ENCODE measurements at places on chromosomes 6 and 20. TPM values are rescaled to one million over a fixed set of nuclear protein-coding genes. Genes with fewer than 3 reads are reported as not detected.

DNA sequence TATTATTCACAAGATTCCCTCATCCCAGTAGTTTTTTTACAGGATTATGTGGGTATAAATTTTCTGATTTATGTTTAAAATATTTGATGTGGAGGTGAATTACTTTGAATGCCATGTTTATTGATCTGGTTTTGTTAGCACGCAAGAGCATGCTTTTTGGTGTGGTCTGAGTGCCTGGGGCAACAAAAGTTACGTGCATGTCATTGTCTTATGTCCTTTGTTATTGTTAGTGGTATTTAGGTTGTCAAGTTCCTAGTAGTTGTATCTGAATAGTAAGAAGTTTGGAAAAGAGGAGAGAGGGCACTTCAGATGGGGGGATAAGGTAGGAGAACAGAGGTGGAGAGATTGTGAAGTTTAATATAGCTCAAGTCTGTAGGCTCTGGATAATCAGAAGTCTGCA, 95.0 kb downstream of the ATRN start:
- H3K27ac ChIP-seq: no peak overlapping the region
- no peaks in the 10 kb centered on the region for H3K27me3 ChIP-seq
- no peak overlapping the region for H3K4me3 ChIP-seq

GRCh38 chr6:24882835-24883555, 52.8 kb downstream of the RIPOR2 start:
- no peak overlapping the region for H3K4me3 ChIP-seq
- H3K27me3 ChIP-seq: no peaks in the 10 kb centered on the region
- peaks cover 2% of the 10 kb centered on the region for H3K36me3 ChIP-seq
- no peak for DNase-seq

NDUFAF5 gene
- polyA plus RNA-seq: 10.3 TPM

HCK gene
- polyA plus RNA-seq: 33.3 TPM

DNA sequence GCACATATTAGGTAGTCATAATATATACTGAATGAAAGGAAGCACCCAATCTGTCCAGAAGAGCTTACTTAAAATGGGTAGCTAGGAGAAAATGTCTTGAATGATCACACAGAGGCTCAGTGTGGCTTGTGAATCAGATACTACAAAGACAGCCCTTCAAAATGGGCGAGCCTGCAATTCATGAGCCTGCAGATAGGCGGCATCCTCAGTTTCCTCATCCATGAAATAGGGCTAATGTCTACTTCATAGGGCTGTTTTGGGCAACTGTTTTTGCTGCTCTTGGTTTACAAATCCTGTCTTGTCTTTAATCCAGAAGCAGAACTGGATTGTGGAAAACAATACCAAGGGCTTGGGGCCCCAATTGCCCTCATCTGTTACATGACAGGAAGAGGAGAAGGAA, 129.3 kb upstream of the KCNK16 start:
- DNase-seq: no peak
- no peaks in the 10 kb centered on the region for H3K27me3 ChIP-seq
- no peak overlapping the region for H3K27ac ChIP-seq
- H3K4me1 ChIP-seq: no peaks in the 10 kb centered on the region
- H3K4me3 ChIP-seq: no peak overlapping the region

DNA sequence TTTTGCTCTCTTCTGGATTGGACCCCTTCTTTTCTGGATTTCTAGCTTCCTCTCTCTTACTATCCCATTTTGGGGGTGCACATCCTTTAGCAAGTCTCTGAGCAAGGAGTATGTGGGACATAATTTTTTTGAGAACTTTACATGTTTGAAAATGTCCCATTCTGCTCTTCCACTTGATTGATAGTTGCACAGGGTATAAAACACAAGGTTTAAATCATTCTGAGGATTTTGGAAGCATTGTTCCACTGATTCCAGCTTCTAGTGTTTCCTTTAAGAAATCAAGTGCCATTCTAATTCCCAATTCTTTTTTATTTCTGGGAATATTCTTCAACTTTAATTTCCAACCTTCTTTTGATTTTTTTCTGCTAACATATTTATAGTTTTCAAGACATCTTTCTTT, 60.7 kb downstream of the APCDD1L start:
- H3K4me3 ChIP-seq: no peak overlapping the region
- DNase-seq: no peak
- H3K27ac ChIP-seq: no peak overlapping the region
- H3K4me1 ChIP-seq: peaks cover 16% of the 10 kb centered on the region
- H3K27me3 ChIP-seq: no peaks in the 10 kb centered on the region
- no peaks in the 10 kb centered on the region for H3K36me3 ChIP-seq

DNA sequence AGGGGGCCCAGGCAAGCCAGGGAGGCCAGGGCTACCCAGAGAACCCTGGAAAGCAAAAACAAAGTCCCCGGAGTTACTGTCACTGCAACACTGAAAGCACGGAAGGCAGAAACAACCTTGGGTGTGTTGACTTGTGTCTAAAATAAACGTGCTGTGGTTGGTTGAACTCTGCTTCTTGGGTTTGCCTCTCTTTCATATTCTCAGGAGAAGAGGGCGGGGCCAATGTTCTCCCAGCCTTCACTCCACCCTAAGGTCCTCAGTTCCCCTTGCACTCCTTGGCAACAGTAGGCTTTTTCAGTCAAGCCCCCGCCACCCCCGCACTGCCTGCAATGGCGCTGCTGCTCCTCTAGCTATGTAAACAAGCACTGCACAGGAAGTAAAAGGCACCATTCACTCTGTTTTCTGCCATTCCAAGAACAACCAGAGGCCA, 60.9 kb downstream of the COL9A1 start:
- no peak overlapping the region for H3K27ac ChIP-seq
- H3K27me3 ChIP-seq: no peaks in the 10 kb centered on the region
- no peak overlapping the region for H3K4me3 ChIP-seq
- no peaks in the 10 kb centered on the region for H3K4me1 ChIP-seq
- DNase-seq: no peak

DNA sequence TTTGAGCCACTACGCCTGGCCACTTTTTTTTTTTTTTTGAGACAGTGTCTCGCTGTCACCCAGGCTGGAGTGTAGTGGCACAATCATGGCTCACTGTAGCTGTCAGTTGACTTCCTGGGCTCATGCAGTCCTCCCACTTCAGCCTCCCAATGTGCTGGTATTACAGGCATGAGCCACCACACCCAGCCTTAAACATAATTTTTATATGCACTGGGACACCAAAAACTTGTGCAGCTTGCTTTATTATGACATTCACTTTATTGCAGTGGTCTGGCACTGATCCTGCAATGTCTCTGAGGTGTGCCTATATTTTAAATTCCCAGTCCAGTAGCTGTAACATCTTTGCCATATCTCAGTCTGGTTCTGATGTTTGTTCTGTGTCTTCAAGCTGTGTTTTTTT, 34.7 kb downstream of the KAT14 start:
- H3K27me3 ChIP-seq: no peaks in the 10 kb centered on the region
- H3K36me3 ChIP-seq: peaks cover 7% of the 10 kb centered on the region
- H3K4me1 ChIP-seq: no peaks in the 10 kb centered on the region
- no peak overlapping the region for H3K27ac ChIP-seq

GRCh38 chr20:58169450-58169849, 59.0 kb downstream of the ANKRD60 start:
- H3K27me3 ChIP-seq: no peaks in the 10 kb centered on the region
- H3K4me3 ChIP-seq: no peak overlapping the region
- H3K27ac ChIP-seq: no peak overlapping the region
- no peaks in the 10 kb centered on the region for H3K36me3 ChIP-seq

- no peaks in the 10 kb centered on the region for H3K36me3 ChIP-seq
- no peak overlapping the region for H3K27ac ChIP-seq
- H3K4me3 ChIP-seq: no peak overlapping the region
Measured at GRCh38 chr6:2803731-2804429, 37.8 kb downstream of the SERPINB1 start.

UNC5CL gene
- 4.5 TPM for polyA plus RNA-seq

- H3K36me3 ChIP-seq: peaks cover 2% of the 10 kb centered on the region
- DNase-seq: no peak
- peak overlapping the region; percentile 94 for H3K4me3 ChIP-seq
- H3K27me3 ChIP-seq: no peaks in the 10 kb centered on the region
Measured at GRCh38 chr6:143842461-143842901, 657 bp upstream of the LTV1 start.

KIF6 gene
- polyA plus RNA-seq: not detected

DNA sequence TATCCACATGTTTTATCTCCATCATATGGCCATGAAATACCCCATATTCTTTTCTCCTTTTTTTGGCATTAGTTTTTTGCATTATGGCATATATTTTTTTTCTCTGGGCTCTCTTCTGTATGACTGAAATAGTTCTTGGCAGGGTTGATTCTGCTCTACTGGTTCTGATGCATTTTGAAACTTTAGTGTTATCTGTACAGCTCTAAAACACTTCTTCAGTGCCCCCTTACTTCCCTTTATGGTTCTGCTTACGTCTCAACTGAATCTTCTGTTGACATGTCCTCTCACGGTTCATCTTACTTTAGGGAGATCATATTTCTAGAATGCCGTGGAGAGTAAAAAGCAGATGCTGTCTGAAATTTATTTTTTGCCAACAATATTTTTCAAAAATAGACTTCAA, 23.2 kb upstream of the TXNDC5 start:
- H3K4me3 ChIP-seq: no peak overlapping the region
- H3K36me3 ChIP-seq: no peaks in the 10 kb centered on the region
- peak overlapping the region; percentile 68 for H3K27ac ChIP-seq
- peaks cover 31% of the 10 kb centered on the region for H3K4me1 ChIP-seq
- DNase-seq: peak; percentile 75
- H3K27me3 ChIP-seq: no peaks in the 10 kb centered on the region

DNA sequence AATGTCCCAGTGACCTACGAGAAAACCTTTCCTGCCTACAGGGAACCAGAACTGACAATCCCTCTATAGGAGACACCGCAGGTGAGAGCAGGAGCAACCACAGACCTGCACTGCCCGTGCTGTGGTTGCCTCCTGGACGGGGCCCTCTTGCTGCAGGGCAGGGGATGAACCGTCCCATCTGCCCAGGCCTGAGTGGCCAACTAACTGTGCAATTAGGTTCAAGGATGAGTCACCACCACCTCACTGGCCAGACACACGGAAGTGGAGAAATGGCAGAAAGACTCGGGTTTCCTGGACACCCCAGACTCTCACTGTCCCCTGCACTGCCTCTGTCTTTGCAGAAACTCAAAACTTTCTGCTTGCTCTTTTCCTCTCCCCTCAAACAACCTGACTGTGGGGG, 13.8 kb upstream of the HLA-G start:
- H3K4me3 ChIP-seq: no peak overlapping the region
- no peaks in the 10 kb centered on the region for H3K27me3 ChIP-seq
- DNase-seq: no peak
- H3K36me3 ChIP-seq: no peaks in the 10 kb centered on the region
- H3K27ac ChIP-seq: no peak overlapping the region

THBD gene
- 0.78 TPM for polyA plus RNA-seq

GRCh38 chr20:15045246-15045645, 707.8 kb upstream of the FLRT3 start:
- no peak overlapping the region for H3K4me3 ChIP-seq
- no peaks in the 10 kb centered on the region for H3K4me1 ChIP-seq
- H3K27me3 ChIP-seq: no peaks in the 10 kb centered on the region
- no peaks in the 10 kb centered on the region for H3K36me3 ChIP-seq
- DNase-seq: no peak
- no peak overlapping the region for H3K27ac ChIP-seq

HLA-E gene
- polyA plus RNA-seq: 1,146 TPM

NHSL1 gene
- 0.04 TPM for polyA plus RNA-seq

SMOC2 gene
- 0.06 TPM for polyA plus RNA-seq

NXT1 gene
- 163 TPM for polyA plus RNA-seq

DNA sequence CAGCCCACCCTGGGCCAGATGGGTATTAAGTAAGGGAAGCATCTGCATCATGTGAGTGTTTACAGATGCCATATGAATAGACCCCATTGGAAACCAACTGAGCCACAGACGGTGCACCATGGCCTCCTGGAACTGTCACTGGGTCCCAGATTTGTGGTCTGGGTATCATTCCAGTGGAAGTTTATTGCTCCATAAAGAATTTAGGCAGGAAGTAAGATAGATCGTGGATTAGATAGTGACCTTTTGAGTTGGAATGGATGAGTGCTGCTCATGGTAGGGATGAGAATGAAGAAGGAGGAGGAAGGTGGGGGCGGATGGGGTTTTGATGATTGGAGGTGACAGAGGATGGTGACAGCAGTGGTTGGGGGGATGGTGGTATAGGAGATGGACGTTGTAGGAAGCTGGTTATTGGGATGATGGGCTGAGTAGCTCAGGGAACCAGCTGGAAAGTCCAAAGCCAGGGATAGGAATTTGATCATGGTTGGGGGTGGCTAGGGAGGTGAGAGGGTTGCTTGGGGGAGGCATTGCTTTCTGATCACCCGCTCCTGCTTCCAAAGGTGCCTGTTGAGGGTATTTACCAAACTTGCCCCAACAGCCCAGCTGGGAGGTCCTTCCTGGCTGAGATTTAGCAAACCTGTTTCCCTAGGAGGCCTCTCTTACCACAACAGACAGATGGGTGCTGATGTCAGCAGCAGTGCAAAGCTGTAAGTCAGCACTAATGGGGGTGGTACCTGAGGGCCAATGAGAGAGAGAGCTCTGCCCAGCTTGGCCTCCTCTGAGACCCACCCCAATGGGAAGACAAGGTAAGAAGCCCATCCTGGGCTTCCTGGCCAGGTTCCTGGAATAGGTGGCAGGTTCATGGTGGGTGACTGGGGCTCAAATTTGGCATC, 78.0 kb downstream of the VEGFA start:
- DNase-seq: no peak
- H3K4me1 ChIP-seq: no peaks in the 10 kb centered on the region
- no peak overlapping the region for H3K4me3 ChIP-seq
- H3K27me3 ChIP-seq: no peaks in the 10 kb centered on the region
- H3K36me3 ChIP-seq: no peaks in the 10 kb centered on the region

NR2E1 gene
- polyA plus RNA-seq: not detected

DNA sequence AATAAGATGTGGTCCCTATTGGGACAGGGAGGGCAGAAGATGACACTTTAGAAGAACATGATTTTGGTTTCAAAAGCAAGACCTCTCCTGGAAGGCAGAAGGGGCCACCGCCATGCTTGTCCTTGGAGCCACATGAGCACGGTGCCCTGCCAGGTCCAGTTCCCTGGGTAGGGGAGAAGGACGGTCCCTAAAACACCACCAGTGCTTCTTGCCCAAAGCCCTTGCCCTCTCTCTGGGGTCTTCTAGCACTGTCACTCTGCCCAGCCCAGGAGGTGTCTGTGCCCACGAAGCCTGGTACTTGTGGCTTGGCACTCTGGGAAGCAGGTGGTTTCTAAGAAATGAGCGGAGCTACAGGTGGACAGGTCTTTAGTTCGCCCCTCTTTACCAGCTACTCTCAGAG, 46.0 kb downstream of the PLCG1 start:
- H3K27me3 ChIP-seq: no peaks in the 10 kb centered on the region
- no peak overlapping the region for H3K4me3 ChIP-seq
- no peaks in the 10 kb centered on the region for H3K36me3 ChIP-seq
- no peak overlapping the region for H3K27ac ChIP-seq

DNA sequence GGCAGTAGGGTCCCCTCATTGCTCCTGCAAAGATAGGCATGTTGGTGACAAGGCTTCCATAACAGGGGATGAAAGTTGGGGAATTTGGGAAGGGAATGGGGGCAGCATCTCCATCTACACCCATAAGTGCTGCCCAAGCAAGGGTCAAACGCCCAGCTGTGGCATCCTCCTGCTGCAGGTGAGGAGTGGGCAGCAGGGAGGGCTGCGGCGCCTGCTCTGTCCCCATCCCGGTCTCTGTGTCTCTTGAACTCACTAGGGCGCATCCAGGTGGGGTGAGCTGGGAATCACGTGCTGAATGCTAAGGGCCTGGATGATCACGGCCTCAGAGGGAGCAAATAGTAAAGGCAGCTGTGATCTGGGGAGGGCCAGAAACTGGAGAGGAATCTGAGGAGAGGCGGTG, 9.1 kb downstream of the MICA start:
- no peak for DNase-seq
- H3K27ac ChIP-seq: no peak overlapping the region
- H3K36me3 ChIP-seq: peaks cover 4% of the 10 kb centered on the region
- H3K4me1 ChIP-seq: peaks cover 4% of the 10 kb centered on the region
- no peak overlapping the region for H3K4me3 ChIP-seq
